RCC 7860 (cell line): ENCODE measurements at places on chromosomes 13 and 19.

DNA sequence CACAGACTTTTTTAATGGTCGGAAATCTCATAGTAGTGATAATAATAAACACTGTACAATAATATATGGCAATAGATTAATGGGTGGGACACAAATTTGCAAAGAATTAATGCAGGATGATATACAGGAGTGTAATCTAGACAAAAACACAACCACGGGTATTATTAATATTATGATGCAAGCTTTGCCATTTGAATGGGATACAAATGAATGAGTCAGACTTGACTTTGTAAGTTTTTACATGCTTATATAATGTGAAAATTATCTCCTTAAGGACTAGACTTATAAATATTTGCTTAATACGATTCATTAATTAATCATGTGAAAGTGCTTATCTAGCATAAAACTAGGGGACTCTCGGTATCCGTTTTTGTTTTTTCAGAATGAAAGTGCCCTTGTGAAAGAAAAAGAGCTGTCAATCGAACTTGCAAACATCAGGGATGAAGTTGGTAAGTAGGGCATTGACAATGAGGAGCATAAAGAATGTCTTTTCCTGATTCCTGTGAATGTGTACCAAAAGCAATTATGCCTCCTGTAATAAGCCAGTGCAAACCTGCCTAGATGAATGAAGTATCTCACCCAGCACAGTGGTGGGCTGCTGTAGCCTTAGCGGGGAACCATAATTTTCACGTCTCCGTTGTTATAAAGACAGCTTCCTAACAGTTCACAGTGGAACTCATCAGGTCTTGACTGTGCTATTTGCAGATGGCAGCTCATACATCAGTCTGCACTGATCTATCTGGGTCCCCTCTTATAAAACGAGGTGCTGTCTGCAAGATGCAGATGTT lies 155.7 kb downstream of the SLC7A1 start:
- no peak for DNase-seq

DNA sequence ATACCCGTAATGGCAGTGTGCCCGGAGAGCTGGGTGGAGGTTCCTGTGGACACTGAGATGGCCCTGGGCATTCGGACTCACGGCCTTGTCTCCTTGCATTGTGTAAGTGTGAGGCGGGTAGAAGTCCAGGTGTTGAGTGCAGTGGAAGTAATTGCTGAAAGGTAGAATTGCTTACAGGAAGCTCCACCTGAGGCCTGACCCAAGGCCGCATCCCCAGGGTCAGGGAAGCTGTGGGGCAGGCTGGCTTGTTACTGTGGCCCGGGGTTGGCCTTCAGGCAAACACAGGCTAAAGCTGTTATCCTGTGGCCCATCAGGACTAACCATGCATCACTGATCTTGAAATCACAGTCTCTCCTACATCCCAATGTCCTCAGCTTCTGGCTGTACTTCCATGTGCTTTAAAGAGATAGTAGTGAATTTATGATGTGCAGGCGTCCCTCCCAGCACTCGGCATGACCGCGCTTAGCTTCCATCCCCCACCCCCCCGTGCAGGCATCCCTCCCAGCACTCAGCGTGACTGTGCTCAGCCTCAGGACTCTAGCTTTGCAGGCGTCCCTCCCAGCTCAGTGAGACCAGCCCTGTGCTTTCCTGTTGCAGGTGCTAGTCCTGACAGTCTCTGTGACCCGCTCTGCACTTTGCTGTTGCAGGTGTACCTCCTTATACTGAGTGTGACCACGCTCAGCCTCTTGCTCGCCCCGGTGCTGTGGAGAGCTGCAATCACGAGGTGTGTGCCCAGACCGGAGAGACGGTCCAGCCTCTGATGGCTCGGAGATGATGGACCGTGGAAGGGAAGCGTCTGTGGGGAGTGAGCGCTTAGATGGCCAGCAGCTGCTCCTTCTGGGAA lies 35.6 kb upstream of the TFDP1 start:
- no peak for DNase-seq

DNA sequence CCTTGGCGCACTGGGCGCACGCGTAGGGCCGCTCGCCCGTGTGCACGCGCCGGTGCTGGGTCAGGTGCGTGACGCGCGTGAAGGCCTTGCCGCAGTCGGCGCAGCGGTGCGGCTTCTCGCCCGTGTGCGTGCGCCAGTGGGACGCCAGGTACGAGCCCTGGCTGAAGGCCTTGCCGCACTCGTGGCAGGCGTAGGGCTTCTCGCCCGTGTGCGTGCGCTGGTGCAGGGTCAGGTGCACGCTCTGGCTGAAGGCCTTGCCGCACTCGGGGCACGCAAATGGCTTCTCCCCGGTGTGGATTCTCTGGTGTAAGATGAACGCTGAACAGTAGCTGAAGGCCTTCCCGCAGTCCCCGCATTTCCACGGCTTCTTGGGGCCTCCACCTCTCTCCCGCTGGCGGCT lies 7.0 kb downstream of the ZNF835 start:
- no peak for DNase-seq

GRCh38 chr13:113445791-113446487 lies 7.3 kb downstream of the ADPRHL1 start:
- no peak for DNase-seq

GRCh38 chr13:95199896-95200295 lies 101.4 kb downstream of the ABCC4 start:
- peak; percentile 19 for DNase-seq

- peak; percentile 64 for DNase-seq
Measured at GRCh38 chr19:1243768-1244692, 2.5 kb downstream of the ATP5F1D start.

GRCh38 chr13:66216728-66217127 lies 1013.4 kb downstream of the PCDH9 start:
- DNase-seq, result no peak

DNA sequence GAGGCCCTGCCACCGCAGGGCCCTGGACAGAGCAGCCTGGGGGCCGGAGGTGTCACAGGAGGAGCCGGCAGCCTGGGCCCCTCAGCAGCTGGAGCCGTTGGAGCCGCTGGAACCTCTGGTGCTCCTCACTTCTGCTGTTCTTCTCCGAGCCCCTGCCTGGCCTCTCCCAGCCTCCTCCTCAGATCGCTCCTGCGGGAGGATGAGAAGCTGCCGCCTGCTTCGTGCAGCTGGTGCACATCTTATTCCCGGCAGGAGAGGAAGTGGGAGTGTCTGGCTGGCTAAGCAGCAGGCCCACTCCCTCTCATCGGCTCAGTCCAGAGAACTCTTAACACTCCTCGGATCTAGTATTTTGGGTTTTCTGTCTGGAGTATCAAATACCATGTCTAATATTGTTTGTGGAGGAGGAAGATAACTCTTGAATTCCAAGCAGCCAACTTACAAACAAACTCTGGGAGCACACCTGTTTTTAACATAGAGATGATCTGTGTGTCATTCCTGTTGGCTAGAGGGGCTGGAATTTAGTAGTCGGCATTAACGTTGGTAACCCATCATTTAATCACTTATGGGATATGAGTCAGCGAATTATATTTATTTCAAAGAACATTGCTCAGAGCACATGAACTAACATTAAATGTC lies 37.1 kb upstream of the RNF113B start:
- no peak for DNase-seq
